Aorta (tissue), 5 donors: ENCODE measurements at places on chromosomes 3 and 15. TPM values are rescaled to one million over a fixed set of nuclear protein-coding genes. Genes with fewer than 3 reads are reported as not detected.

CYP1A2 gene
- total RNA-seq = not detected

TLR9 gene
- total RNA-seq = 0.81 TPM

GALNT15 gene
- total RNA-seq = 44.7 TPM

CLSTN2 gene
- total RNA-seq = 20.6 TPM

MINAR1 gene
- total RNA-seq = 0.91 TPM

SMAD6 gene
- total RNA-seq = 92.0 TPM

MCF2L2 gene
- 0.75 TPM for total RNA-seq

CLDN18 gene
- not detected for total RNA-seq

CHRNB4 gene
- total RNA-seq = not detected

POLR2H gene
- 59.3 TPM for total RNA-seq

ASB14 gene
- total RNA-seq = not detected

PLA2G4D gene
- total RNA-seq = not detected

KBTBD12 gene
- total RNA-seq = 4.5 TPM

CSTA gene
- total RNA-seq = 9.3 TPM

DNA sequence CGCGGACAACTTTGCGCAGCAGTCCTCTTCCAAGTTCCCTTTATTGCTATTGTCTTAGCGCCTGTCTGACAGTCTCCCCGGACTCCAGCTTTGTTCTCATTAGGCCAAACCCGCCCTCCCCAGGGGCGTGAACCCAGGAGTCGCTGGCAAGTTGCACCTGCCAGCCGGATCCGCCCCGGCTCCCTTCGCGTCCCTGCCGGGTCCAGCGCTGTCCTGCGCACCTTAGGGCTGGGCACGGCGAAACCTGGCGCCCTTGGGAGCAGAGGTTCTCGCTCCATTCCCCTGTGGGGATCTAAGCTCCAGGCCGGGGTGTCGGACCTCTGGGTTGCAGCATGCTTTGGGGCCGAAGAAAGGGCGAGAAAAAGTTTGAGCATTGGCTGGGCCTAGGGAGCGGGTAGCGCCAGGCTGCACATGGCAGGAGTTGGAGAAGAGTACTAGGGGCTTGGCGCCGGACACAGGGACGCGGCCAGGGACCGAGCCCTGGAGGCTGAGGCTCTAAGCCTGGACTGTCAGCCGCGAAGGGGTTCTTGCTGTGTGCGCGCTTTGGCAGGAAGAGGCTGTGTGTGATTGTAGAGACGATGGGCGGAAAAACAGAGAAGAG is 335.1 kb upstream of the THRB start:
- no peaks in the 10 kb centered on the region for H3K36me3 ChIP-seq
- H3K27ac ChIP-seq = no peak overlapping the region
- no peaks in the 10 kb centered on the region for H3K27me3 ChIP-seq
- H3K4me1 ChIP-seq = no peaks in the 10 kb centered on the region
- DNase-seq = peak; percentile 73
- H3K4me3 ChIP-seq = peak overlapping the region; percentile 39

- H3K27ac ChIP-seq = no peak overlapping the region
- DNase-seq = no peak
- no peak overlapping the region for H3K4me3 ChIP-seq
- no peaks in the 10 kb centered on the region for H3K27me3 ChIP-seq
- H3K4me1 ChIP-seq = no peaks in the 10 kb centered on the region
These were observed 32.8 kb downstream of the CYFIP1 start for GRCh38 chr15:22947101-22948000.

- no peak overlapping the region for H3K27ac ChIP-seq
- no peak for DNase-seq
- H3K4me1 ChIP-seq = no peaks in the 10 kb centered on the region
- no peaks in the 10 kb centered on the region for H3K27me3 ChIP-seq
- H3K4me3 ChIP-seq = no peak overlapping the region
These were observed 616.4 kb upstream of the CBLB start for GRCh38 chr3:106485217-106485616.

- H3K4me3 ChIP-seq = no peak overlapping the region
- no peaks in the 10 kb centered on the region for H3K27me3 ChIP-seq
- no peak for DNase-seq
- no peaks in the 10 kb centered on the region for H3K4me1 ChIP-seq
These were observed 64.6 kb upstream of the UBE2E1 start for GRCh38 chr3:23741036-23741706.

GRCh38 chr3:46209746-46210470 is 1.8 kb upstream of the CCR1 start:
- no peaks in the 10 kb centered on the region for H3K36me3 ChIP-seq
- DNase-seq = no peak
- H3K27me3 ChIP-seq = no peaks in the 10 kb centered on the region
- no peak overlapping the region for H3K4me3 ChIP-seq
- H3K4me1 ChIP-seq = no peaks in the 10 kb centered on the region

DNA sequence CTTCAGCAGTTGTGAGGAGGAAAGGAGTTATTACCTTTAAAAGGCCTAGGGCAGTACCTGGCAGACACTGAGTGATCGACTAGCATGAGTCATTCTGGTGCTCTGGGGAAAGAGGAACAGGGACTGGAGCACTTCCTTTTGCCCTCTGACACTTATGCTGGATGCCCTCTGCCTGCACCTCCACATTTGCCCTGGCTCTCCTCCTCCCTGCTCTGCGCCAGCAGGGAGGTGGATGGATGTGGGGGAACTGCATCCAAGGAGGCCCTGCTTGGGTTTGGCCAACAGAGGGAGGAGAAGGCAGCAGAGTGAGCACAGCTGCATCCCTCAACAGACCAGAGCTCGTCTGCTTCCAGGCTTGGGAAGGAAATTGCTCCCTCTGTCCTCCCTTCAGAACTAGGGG is 75.0 kb downstream of the SEMA5B start:
- H3K27me3 ChIP-seq = no peaks in the 10 kb centered on the region
- no peak for DNase-seq
- H3K4me3 ChIP-seq = no peak overlapping the region
- peaks cover 5% of the 10 kb centered on the region for H3K4me1 ChIP-seq

DNA sequence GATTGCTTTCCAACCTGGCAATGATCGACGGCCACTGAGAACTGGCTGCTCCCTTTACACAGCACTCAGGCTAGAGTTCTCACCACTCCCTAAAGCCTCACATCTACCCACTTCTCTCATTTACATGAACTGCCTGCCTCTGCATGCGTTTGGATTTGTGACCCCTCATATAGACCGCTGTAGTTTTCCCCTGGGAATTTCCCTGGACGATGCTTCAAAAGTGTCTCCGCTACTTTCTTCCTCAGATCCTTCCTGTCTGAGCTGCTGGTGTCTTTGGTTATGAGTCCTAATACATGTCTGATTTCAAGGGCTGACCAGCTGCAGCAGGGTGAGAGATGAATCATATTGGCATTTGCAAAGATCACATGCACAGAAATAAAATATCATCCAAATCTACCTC is 116.7 kb upstream of the ETV5 start:
- H3K4me3 ChIP-seq = no peak overlapping the region
- DNase-seq = no peak
- H3K27me3 ChIP-seq = no peaks in the 10 kb centered on the region
- no peak overlapping the region for H3K27ac ChIP-seq
- no peaks in the 10 kb centered on the region for H3K36me3 ChIP-seq

- H3K4me1 ChIP-seq = no peaks in the 10 kb centered on the region
- H3K27ac ChIP-seq = no peak overlapping the region
- no peaks in the 10 kb centered on the region for H3K36me3 ChIP-seq
- DNase-seq = no peak
These were observed 453.2 kb downstream of the EPHB1 start for GRCh38 chr3:135248213-135248612.

- H3K27me3 ChIP-seq = no peaks in the 10 kb centered on the region
- no peaks in the 10 kb centered on the region for H3K4me1 ChIP-seq
- H3K36me3 ChIP-seq = no peaks in the 10 kb centered on the region
- H3K27ac ChIP-seq = no peak overlapping the region
- no peak overlapping the region for H3K4me3 ChIP-seq
These were observed 197.3 kb upstream of the LINGO1 start for GRCh38 chr15:77830051-77830468.

- peak; percentile 66 for DNase-seq
- H3K4me1 ChIP-seq = peaks cover 12% of the 10 kb centered on the region
These were observed 12.1 kb downstream of the HEG1 start for GRCh38 chr3:125043599-125044151.

DNA sequence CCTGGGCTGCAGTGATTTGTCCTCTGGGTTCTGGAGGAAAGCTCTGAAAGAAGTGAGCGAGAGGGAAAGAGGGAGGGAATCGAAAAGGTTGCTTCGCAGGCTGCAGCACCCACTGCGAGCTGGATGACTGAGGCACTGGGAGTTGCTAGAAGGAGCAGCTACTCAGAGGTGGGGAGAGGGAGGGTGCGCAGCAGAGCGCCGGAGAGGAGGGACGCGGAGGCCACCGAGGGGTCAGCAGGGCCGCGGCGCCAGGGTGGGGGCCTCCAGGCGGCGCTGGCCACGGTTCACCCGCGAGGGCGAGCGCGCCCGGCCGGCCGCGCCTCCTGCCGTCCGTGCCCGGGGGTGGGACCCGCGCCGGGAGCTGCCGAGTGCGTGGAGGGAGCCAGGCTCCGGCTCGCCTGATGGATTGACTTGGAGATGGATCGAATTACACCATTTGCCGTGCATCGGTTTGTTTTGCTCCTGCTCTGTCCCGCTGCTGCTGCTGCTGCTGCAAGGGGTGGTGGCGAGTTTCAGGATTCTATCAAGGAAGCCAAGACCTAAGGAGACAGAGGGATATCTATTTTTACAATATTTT is at the start of gene SEMA6D:
Gene SEMA6D (plus strand): TSS at position 470 of the 577 bp plus-strand sequence. CDS start 42,294 bp downstream, outside the sequence.
- peak within 1 kb of the TSS; percentile 88 for H3K27ac ChIP-seq
- H3K4me3 ChIP-seq = peak within 1 kb of the TSS; percentile 84
- peak; percentile 91 for DNase-seq

DNA sequence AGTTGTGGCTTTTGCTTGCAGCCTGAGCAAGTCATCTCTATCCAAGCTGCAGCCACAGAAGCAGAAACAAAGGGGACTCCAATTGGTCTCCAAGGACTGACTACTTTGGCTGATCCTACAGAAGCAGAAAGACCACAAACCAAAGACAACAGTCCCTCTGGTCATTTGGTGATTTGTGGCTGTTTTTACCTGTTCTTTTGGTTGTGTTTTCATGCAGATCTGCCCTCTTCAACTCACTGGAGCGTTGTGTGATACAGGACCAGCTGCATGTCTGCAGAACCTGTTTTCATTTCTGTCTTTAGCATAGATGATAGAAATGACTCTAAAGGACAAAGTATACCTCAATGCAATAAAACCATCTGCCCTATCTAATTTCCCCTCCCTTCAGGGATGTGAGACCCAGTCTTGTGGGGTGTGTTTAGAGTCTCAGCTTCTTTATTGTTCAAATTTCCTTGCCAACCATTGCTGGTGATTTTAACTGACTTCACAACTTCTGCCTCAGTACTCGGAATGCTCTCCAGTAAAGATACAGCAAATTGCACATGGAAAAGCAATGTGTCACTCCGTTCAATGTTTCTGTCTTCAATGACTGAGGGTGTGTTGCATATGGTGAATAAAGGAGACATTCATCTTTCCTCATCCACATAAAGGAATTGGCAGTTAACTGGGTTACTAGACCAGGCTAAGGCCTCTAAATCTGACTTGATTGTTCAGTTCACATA is 48.9 kb upstream of the SLC7A14 start:
- no peak overlapping the region for H3K27ac ChIP-seq
- H3K4me3 ChIP-seq = no peak overlapping the region
- DNase-seq = no peak
- H3K36me3 ChIP-seq = no peaks in the 10 kb centered on the region

- H3K4me3 ChIP-seq = no peak overlapping the region
- no peak overlapping the region for H3K27ac ChIP-seq
- no peaks in the 10 kb centered on the region for H3K36me3 ChIP-seq
- no peaks in the 10 kb centered on the region for H3K27me3 ChIP-seq
- H3K4me1 ChIP-seq = no peaks in the 10 kb centered on the region
- no peak for DNase-seq
These were observed 42.2 kb downstream of the ZNF609 start for GRCh38 chr15:64502551-64502950.

DNA sequence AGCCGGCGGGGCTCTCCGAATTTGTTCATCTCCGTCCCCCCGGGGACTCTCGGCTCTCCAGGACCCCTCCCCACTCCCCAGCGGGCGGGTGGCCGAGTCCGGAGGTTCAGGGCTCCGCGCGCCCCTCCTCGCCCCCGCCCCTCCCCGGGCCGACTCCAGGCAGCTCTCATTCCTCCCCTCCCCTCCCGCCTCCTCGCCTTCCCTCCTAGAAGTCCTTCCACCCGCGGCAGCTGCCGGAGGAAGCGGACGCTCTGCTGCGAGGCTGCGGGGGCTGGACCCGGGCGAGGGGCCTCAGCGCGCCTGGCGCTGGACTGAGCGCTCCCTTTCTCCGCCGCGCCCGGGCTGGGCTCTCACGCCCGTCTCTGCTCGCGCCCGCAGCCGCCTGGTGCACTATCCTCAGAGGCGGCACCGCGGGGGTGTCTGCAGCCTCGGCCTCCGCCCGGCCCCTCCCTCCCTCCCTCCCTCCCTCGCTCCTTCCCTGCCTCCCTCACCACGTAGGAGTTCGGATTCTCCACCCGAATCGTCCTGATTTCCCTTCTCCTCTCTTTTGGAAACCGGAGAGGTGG is at the start of gene ROBO2:
Gene ROBO2 (plus strand): TSS at position 494 of the 566 bp plus-strand sequence. CDS start 687 bp downstream, outside the sequence.
- no peak within 1 kb of the TSS for H3K27ac ChIP-seq
- H3K27me3 ChIP-seq = no peaks in the 10 kb centered on the region
- no peak for DNase-seq
- no peaks in the 10 kb centered on the region for H3K36me3 ChIP-seq
- peak within 1 kb of the TSS; percentile 12 for H3K4me3 ChIP-seq

GRCh38 chr3:27200721-27201489 is 168.3 kb downstream of the NEK10 start:
- DNase-seq = no peak
- no peaks in the 10 kb centered on the region for H3K36me3 ChIP-seq
- H3K27ac ChIP-seq = no peak overlapping the region

- H3K4me1 ChIP-seq = no peaks in the 10 kb centered on the region
These were observed 3.8 kb upstream of the KCNMB2 start for GRCh38 chr3:178532476-178532875.

- peaks cover 5% of the 10 kb centered on the region for H3K4me1 ChIP-seq
- no peaks in the 10 kb centered on the region for H3K36me3 ChIP-seq
- H3K27ac ChIP-seq = no peak overlapping the region
- DNase-seq = no peak
These were observed 7.2 kb downstream of the LIPC start for GRCh38 chr15:58438956-58439355.

GRCh38 chr3:86973440-86973839 is 17.5 kb downstream of the VGLL3 start:
- H3K27me3 ChIP-seq = no peaks in the 10 kb centered on the region
- H3K4me1 ChIP-seq = no peaks in the 10 kb centered on the region
- H3K4me3 ChIP-seq = no peak overlapping the region
- H3K27ac ChIP-seq = no peak overlapping the region

DNA sequence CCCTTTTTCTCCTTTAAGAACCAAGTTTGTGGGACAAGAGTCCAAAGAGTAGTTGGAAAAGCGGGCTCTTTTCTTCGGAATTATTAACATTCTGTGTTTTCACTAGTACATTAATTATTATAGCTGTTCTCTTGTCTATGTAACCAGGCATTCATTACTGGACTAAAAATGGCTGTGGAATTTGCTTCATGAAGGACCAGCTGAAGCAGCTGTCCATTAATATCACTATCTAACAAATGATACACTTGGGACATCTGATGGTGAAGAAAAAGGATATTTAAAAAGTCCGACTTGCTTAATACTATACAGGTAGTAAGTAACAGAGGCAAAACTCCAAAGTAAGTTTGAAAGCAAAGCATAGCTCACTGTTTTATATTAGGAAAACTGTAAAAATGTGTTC is 728.9 kb upstream of the DPPA4 start:
- no peak overlapping the region for H3K27ac ChIP-seq
- H3K4me3 ChIP-seq = no peak overlapping the region
- DNase-seq = no peak
- H3K4me1 ChIP-seq = no peaks in the 10 kb centered on the region
- no peaks in the 10 kb centered on the region for H3K27me3 ChIP-seq
- H3K36me3 ChIP-seq = no peaks in the 10 kb centered on the region

GRCh38 chr3:113231391-113231790 is 20.0 kb downstream of the BOC start:
- H3K4me1 ChIP-seq = no peaks in the 10 kb centered on the region
- DNase-seq = no peak
- H3K27me3 ChIP-seq = no peaks in the 10 kb centered on the region
- no peak overlapping the region for H3K27ac ChIP-seq
- no peak overlapping the region for H3K4me3 ChIP-seq
